ENCODE measurements at places on chromosomes 2 and 18. TPM values are rescaled to one million over a fixed set of nuclear protein-coding genes. Genes with fewer than 3 reads are reported as not detected.

The ABHD1 gene
- 0.40 TPM for total RNA-seq

The MLPH gene
- total RNA-seq = not detected

The EVX2 gene
- not detected for total RNA-seq

The PDE1A gene
- not detected for total RNA-seq

The HNMT gene
- total RNA-seq = not detected

The NT5DC4 gene
- total RNA-seq = not detected

The ITGB6 gene
- total RNA-seq = not detected

The RPRM gene
- total RNA-seq = not detected

The GPR45 gene
- total RNA-seq = not detected

The BARD1 gene
- total RNA-seq = 30.8 TPM

The ALLC gene
- not detected for total RNA-seq

The CYRIA gene
- 0.06 TPM for total RNA-seq

The BCL11A gene
- 0.90 TPM for total RNA-seq

The ICOS gene
- total RNA-seq = 146 TPM

The ASAP2 gene
- total RNA-seq = 0.19 TPM

The TRIM43 gene
- not detected for total RNA-seq

The DAPL1 gene
- not detected for total RNA-seq

The CIB4 gene
- total RNA-seq = not detected

The HAAO gene
- 0.99 TPM for total RNA-seq

The SERPINB10 gene
- not detected for total RNA-seq

The TMEM200C gene
- total RNA-seq = not detected

The CNOT9 gene
- total RNA-seq = 102 TPM

The DCC gene
- total RNA-seq = not detected

The PLGLB2 gene
- total RNA-seq = 2.6 TPM

The APOB gene
- not detected for total RNA-seq

The ANKRD23 gene
- 11.7 TPM for total RNA-seq

The GLB1L gene
- 2.8 TPM for total RNA-seq

The NTSR2 gene
- not detected for total RNA-seq

The ABCG5 gene
- total RNA-seq = not detected

The ZNF396 gene
- total RNA-seq = 0.37 TPM

The PAX8 gene
- total RNA-seq = 0.86 TPM

The ALPP gene
- 0.19 TPM for total RNA-seq

The PSMA8 gene
- total RNA-seq = 0.58 TPM

The NEURL3 gene
- 0.91 TPM for total RNA-seq

The REG3G gene
- not detected for total RNA-seq

The C2orf92 gene
- 12.0 TPM for total RNA-seq

The RGPD8 gene
- 6.1 TPM for total RNA-seq

The CCDC68 gene
- total RNA-seq = 0.16 TPM

The TTN gene
- total RNA-seq = 0.84 TPM

The PTH2R gene
- not detected for total RNA-seq

The CFAP53 gene
- 0.61 TPM for total RNA-seq

The ANAPC1 gene
- 119 TPM for total RNA-seq

The TMEM17 gene
- total RNA-seq = 0.11 TPM

The LRRC30 gene
- total RNA-seq = not detected

The ACYP2 gene
- 7.2 TPM for total RNA-seq

The ASXL3 gene
- total RNA-seq = not detected

The FTCDNL1 gene
- 1.3 TPM for total RNA-seq

The SLC4A3 gene
- total RNA-seq = not detected
